ENCODE measurements at places on chromosomes 2 and 18. TPM values are rescaled to one million over a fixed set of nuclear protein-coding genes. Genes with fewer than 3 reads are reported as not detected.

- DNase-seq = peak; percentile 43
- peaks cover 2% of the 10 kb centered on the region for H3K27me3 ChIP-seq
- peaks cover 5% of the 10 kb centered on the region for H3K4me1 ChIP-seq
- no peak overlapping the region for H3K27ac ChIP-seq
- no peak overlapping the region for H3K4me3 ChIP-seq
- no peaks in the 10 kb centered on the region for H3K36me3 ChIP-seq
These were observed 117.1 kb upstream of the STPG4 start for GRCh38 chr2:47272031-47272864.

DNA sequence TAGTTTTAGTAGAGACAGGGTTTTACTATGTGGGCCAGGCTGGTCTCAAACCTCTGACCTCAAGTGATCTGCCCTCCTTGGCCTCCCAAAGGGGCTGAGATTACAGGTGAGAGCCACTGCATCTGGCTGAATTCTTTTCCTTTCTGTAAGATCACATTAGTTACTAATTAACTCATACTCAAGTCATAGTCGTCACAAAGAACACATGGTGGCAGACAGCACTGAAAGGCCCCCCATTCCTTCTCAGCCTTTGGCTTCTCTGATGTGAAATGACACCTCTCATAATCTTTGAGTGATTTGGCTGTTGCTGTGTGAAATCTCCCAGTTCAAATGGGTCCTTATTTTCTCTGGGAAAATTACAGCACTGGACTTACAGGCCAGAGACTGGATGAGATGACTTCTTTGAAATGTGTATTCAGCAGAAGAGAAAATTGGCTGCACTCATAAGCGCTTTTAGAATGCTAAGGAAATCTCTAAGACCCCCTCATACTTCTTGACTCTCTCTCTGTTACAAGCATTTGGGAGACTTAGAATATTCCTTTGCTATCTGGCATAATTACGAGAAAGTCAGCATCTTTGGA, 764.8 kb downstream of the RNF144A start:
- no peak overlapping the region for H3K27ac ChIP-seq
- no peaks in the 10 kb centered on the region for H3K27me3 ChIP-seq
- H3K4me1 ChIP-seq = peaks cover 10% of the 10 kb centered on the region
- H3K4me3 ChIP-seq = no peak overlapping the region

DNA sequence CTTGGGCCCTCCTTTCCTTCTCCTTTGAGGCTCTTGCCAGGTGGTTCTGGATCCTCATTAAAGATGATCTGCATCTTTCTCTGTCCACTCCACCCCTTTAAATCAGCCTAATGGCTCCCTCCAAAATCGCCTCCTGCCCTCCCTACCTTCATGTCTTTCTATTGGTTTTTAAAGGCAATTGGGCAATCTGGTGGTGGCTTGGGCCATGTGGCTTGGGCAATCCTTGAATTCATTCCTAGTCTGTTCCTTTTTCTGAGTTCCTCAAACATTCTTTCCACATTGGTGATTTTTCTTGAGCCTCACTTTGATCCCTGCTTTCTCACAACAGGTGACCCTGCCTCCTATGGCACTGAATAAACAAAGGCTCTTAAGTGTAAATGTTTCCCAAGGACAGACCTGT, 266.2 kb upstream of the REV1 start:
- no peaks in the 10 kb centered on the region for H3K4me1 ChIP-seq
- no peak for DNase-seq
- no peak overlapping the region for H3K27ac ChIP-seq
- H3K27me3 ChIP-seq = no peaks in the 10 kb centered on the region
- no peak overlapping the region for H3K4me3 ChIP-seq
- no peaks in the 10 kb centered on the region for H3K36me3 ChIP-seq

DNA sequence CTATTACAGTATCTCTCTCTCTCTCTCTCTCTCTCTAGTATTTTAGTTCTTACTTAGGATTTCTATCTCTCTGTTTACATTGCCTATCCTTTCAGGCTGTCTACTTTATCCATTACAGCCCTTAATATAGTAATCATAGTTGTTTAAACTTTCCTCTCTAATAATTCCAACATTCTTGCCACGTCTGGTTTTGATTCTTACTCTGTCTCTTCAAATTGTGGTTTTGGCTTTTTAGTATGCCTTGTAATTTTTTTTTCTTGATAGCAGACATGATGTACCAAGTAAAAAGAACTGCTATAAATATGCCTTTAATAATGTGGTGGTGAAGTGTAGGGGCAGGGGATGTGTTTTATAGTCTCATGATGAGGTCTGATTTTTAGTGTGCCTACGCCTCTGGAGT, 1809.5 kb upstream of the CELF4 start:
- no peaks in the 10 kb centered on the region for H3K27me3 ChIP-seq
- H3K36me3 ChIP-seq = no peaks in the 10 kb centered on the region

DNA sequence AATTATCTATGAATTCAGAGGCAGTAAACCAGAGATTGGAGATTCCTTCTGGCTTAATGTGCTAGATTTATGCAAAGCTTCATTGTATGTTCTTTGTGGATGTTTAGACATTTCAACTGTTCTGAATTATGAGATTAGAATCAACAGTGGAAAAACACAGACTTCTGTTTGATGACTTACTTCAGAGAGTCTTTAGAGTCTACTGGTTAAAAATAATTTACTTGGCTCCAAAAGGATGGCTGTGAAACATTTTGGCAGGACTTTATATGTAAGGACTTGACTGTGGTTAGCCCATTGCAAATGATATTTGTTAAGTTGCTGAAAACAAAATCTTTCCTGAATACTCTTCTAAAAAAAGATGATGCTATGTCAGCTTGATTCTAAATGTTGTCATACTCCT, 25.5 kb upstream of the LRRC30 start:
- no peak overlapping the region for H3K4me3 ChIP-seq
- H3K27me3 ChIP-seq = no peaks in the 10 kb centered on the region
- H3K27ac ChIP-seq = no peak overlapping the region
- no peak for DNase-seq
- H3K4me1 ChIP-seq = no peaks in the 10 kb centered on the region

GRCh38 chr18:48944634-48945033, 6.1 kb downstream of the SMAD7 start:
- peak overlapping the region; percentile 44 for H3K4me3 ChIP-seq
- DNase-seq = no peak
- peaks cover 91% of the 10 kb centered on the region for H3K36me3 ChIP-seq
- peak overlapping the region; percentile 79 for H3K27ac ChIP-seq
- H3K4me1 ChIP-seq = peaks cover 87% of the 10 kb centered on the region

DNA sequence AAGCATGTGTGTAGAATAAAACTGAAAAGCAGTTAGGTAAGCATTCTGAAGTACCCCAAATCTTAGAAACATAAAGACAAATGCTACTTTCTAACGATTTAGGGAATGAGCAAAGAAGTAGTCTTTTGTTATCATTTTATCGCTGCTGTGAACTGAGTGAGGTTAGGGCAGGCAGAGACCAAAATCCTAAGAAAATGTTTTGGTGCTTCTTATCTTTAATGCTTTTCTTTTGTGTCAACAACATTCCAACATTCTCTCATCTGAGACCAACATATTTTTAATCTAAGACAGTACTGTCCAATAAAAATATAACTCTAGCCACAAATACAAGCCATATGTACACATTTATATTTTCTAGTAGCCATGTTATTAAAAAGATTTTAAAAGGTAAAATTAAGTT, 789.4 kb upstream of the PIK3C3 start:
- no peaks in the 10 kb centered on the region for H3K27me3 ChIP-seq
- no peak for DNase-seq
- no peaks in the 10 kb centered on the region for H3K4me1 ChIP-seq

DNA sequence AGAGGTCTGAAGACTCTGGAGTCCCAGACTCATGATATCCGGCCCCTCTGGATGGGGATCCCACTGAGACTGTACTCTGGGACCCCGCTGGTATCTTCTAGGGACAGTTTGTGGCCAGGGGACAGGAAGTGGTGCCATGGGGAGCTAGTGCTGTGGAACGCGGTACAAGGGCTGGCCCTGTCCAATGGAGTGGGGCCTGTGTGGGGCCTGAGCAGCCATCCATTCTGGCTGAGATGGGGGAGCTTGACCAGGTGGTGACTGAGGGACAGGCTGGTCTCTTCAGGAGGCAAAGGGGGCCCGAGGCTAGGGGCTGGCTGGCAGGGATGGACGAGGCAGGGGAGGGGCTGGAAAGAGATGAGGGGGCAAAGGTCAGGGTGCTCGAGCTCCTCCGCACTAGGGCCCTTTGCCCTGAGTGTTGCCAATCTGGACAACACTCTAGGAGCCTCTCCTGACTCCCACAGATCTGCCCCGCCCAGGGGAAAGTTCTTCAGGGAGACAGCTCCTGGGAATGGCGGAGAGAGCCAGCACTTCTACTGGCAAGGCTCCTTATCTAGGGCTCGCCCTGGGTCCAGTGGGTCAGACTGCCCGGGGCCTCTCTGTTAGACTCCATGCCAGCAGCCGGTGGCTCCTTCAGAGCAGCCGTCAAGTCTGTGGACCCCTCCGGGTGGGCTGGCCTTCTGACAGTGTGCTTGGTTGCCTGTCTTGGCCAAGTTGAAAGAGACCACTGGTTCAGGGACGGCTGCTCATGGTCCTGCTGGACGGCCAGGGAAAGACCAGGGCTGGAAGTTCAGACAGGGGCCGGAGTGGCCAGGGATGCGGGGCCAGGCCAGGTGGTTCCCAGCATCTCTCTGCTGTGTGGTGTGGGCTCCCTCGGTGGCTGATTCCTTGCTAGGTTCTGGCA, 12.3 kb downstream of the MALL start:
- H3K4me1 ChIP-seq = peaks cover 19% of the 10 kb centered on the region
- H3K4me3 ChIP-seq = no peak overlapping the region
- H3K27me3 ChIP-seq = peaks cover 23% of the 10 kb centered on the region
- no peak overlapping the region for H3K27ac ChIP-seq
- H3K36me3 ChIP-seq = peaks cover 2% of the 10 kb centered on the region

DNA sequence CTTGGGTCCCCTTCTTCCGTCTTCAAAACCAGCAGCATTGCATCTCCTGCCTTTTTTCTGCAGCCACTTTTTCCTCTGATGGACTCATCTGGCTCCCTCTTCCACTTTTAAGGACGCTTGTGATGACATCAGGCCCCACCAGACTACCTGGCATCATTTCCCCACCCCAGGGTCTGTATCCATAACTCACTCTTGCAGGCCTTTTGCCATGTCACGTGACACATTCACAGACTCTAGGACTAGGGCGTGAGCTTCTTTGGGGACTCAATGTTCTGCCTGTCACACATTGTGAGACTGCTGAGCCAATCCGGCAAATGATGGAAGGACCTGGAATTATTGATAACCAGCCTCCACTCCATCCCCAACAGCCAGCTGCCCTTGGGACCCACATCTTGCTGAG, 23.6 kb downstream of the NPPC start:
- peaks cover 7% of the 10 kb centered on the region for H3K27me3 ChIP-seq
- H3K4me3 ChIP-seq = no peak overlapping the region
- no peaks in the 10 kb centered on the region for H3K4me1 ChIP-seq
- H3K36me3 ChIP-seq = no peaks in the 10 kb centered on the region
- no peak overlapping the region for H3K27ac ChIP-seq

GRCh38 chr18:79393635-79394533, 1.8 kb upstream of the NFATC1 start:
- no peaks in the 10 kb centered on the region for H3K36me3 ChIP-seq
- H3K4me1 ChIP-seq = peaks cover 30% of the 10 kb centered on the region
- peak; percentile 32 for DNase-seq
- H3K4me3 ChIP-seq = peak overlapping the region; percentile 73

- H3K4me3 ChIP-seq = no peak overlapping the region
- peaks cover 60% of the 10 kb centered on the region for H3K4me1 ChIP-seq
- no peak overlapping the region for H3K27ac ChIP-seq
- no peaks in the 10 kb centered on the region for H3K36me3 ChIP-seq
- H3K27me3 ChIP-seq = no peaks in the 10 kb centered on the region
- no peak for DNase-seq
These were observed 8.5 kb upstream of the LBH start for GRCh38 chr2:30222636-30223360.

GRCh38 chr18:24877546-24877945, 417.1 kb downstream of the HRH4 start:
- H3K4me1 ChIP-seq = no peaks in the 10 kb centered on the region
- H3K4me3 ChIP-seq = no peak overlapping the region
- H3K27me3 ChIP-seq = peaks cover 2% of the 10 kb centered on the region
- H3K36me3 ChIP-seq = no peaks in the 10 kb centered on the region
- no peak for DNase-seq

DNA sequence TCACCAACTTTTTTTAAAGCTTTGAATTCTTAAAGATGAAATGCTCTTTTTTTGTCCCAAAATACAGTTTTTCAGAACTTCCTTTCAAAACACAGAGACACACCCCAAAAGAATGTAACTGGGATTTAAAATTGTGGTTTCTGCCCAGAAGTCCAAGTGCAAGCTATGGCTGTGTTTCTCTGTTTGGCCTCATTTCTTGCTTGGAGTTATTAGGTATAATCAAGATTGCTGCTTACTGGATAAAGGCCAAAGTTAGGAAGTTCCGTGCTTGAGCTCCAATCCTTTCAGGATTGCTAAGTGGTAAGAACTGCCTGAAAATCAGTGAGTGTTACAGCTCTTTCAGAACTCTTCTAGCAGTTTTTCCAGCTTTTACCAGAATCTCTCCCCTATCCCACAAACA, 16.9 kb downstream of the ZBTB7C start:
- H3K27me3 ChIP-seq = peaks cover 75% of the 10 kb centered on the region
- H3K4me3 ChIP-seq = no peak overlapping the region
- H3K4me1 ChIP-seq = peaks cover 2% of the 10 kb centered on the region
- no peak overlapping the region for H3K27ac ChIP-seq

GRCh38 chr2:42055573-42056514, 8.0 kb downstream of the PKDCC start:
- no peaks in the 10 kb centered on the region for H3K36me3 ChIP-seq
- no peak overlapping the region for H3K4me3 ChIP-seq
- no peaks in the 10 kb centered on the region for H3K4me1 ChIP-seq
- H3K27me3 ChIP-seq = peaks cover 8% of the 10 kb centered on the region
- no peak for DNase-seq

DNA sequence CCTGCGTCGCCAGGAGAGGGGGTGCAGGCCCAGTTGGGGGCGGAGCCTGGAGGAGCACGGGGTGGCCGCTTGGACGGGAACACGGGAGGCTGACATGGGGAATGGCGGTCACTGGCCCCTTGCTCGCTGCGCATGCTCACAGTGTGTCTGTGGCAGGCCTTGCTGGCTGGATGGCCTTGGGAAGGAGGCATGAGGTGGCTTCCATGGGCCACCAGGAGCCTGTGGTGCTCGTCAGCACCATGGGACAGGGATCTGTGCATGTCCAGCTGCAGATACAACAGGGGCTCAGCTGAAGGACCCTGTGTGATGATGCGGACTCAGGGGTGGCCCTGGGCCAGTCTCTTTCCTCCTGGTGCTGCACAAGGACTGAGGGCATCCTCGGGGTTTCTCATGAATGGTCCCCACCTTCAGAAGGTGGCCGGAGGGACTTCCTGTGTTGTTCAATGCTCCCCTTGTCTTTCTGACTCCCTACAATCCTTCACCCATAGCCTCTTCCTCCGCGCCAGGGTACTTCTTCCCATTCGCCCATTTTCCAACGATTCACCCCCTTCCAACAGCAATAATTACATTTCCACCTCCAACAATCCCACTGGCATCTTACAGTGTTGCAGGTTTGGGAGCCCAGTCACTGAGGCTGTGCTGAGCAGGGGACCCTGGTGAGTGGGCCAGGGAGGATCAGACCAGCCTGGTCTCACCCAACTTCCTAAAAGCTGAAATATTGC, 3.4 kb upstream of the SP140L start:
- no peak for DNase-seq
- H3K27me3 ChIP-seq = no peaks in the 10 kb centered on the region
- peaks cover 61% of the 10 kb centered on the region for H3K36me3 ChIP-seq
- peaks cover 74% of the 10 kb centered on the region for H3K4me1 ChIP-seq

Gene CNDP1
- not detected for total RNA-seq

Gene FAP
- total RNA-seq = not detected

Gene IL36A
- total RNA-seq = not detected

Gene TMEM247
- not detected for total RNA-seq

Gene MGAT4A
- 109 TPM for total RNA-seq

Gene RAMP1
- total RNA-seq = 4.9 TPM

Gene HRH4
- total RNA-seq = 0.21 TPM

Gene POTEI
- total RNA-seq = not detected

Gene AFF3
- 13.0 TPM for total RNA-seq
